ENCODE measurements at places on chromosomes 11 and 22.

GRCh38 chr11:61332281-61332796 lies 566 bp downstream of the DDB1 start:
- DNase-seq, result no peak

DNA sequence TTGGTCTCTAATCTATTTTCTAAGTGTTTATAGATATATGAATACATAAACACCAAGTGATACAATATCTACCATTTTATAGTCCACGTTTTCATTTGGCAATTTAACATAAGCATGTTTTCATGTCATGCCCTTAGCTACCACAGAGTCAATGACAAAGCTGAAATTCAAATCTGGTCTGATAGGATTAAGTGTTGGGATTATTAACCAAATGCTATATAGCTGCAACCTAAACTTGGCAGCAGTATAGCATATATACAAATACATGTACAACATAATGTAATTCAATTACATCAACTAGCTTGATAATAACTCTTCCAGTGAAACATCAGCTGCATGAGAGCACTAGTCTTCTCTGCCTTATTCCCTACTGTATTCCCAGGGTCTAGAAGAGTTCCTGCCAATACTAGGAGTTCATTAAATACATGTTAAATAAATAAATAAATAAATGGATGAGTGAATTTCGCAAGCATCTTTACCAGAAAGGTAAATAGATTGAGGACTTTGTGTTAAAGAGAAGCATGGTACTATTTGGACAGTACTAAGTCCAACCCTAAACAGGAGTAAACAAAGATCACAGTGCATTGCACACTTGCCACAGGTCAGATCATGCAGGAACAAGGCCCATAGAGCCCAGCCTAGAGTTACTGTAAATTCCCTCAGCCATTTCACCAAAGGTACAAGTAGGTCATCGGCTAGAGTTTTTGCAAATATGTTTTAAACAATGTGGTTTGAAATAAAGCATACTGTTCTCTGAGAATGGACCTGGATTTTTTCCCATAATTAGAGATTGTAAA lies 12.8 kb downstream of the SAA4 start:
- no peak for DNase-seq

DNA sequence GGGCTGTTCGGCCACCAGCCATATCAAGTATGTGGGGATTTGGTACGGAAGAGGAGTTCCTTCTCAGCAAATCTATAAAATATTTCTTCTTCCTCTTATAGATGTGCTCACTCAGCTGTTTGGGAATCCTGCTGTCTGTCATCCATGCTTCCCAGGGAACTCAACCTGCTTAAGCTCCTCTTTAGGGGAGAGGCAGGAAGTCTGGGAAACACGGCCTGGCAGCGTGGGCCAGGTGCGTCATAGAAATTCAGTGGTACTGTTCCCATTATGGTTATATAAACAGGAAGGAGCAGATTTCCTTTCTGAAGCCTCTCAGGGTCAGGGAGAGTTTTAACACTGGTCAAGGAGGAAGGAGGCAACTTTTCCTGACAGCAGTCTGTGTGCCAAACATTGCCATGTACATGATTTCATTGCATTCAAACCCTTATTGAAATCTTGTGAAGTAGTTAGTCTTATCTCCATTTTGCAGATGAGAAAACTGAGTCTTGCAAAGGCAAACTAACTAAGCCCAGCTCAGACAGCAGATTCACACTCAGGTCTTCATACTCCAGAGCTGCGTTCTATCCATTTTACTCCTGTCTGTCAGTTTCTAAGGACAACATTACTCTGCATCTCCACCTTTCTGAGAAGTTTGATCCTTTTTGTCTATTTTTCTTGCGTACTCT lies 35.4 kb upstream of the AMOTL1 start:
- no peak for DNase-seq

GRCh38 chr11:1729692-1730011 lies 20.7 kb downstream of the IFITM10 start:
- DNase-seq, result no peak

DNA sequence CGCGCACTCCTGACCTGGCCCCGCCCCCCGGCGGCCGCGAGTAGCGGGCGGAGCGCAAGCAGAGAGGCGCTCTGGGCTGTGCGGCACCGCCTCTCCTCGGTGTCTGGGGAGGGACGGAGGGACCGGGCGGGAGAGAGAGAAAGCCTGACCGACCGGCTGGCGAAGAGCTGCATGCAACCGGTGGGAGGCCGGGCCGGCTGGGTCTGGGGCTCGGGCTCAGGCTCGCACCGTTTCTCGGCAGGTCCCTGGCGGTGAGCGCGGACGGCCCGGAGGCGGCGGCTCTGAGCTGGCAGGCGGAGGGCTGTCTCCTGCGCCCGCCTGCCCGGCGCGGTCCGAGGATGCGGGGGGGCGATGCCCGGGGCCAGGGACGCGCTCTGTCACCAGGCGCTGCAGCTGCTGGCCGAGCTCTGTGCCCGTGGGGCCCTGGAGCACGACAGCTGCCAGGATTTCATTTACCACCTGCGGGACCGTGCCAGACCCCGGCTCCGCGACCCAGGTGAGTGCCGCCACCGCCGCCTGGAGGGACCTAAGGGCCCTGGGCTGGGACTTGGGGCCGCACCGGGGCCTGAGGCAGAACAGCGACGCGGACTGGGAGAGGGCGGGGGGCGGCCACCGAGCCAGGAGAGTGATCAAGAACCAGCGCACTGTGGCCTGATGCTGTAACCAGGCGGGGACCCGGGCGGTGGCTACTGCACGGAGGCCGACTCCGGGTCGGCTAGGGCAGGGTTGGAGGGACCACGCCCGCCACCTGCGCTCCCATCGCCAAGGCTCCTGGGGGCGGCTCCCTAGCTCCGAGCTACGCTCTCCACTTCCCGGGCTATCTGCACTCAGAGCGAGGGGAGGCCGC lies at the start of gene SYT9:
Gene SYT9 (plus strand): TSS at position 69 of the 847 bp plus-strand sequence. CDS start 283 bp downstream, at position 352.
- DNase-seq, result peak; percentile 22

DNA sequence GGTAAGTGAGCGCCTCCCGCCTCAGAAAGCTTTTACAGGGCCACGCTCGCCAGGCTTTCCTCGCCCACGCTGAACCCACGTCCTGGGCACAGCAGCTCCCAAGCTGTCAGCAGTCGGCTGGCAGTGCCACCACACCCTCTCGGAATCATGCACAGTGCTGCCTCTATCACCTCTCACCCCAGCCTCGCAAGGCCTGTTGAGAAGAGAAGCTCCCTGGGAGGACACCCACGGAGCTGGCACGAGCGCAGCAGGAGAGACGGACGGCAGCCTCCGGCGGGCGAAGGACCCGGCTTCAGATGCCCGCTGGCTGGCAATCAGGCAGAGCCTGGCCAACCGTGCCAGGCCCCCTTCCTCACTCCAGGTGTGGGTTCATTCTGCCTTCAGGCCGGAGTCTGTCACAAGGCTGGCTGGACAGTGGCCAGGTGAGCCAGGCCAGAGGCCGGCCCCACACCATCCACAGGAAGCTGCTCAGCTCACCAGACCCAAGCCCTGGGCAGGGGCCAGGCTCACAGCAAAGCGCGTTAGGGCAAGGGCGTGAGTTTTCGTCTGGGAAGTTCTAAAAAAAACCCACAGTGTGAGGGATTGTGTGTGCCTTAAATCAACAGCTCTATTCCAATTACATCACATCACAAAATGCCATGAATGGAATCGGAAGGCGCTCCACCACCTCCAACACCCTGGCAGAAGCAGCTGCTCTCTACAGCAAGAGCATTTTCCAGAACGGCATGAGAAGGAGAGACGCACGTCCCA lies 33.2 kb downstream of the TOLLIP start:
- no peak for DNase-seq

GRCh38 chr22:29061773-29062172 lies at the start of gene C22orf31:
Gene C22orf31, minus strand, starts transcription at chr22:29061831. Its CDS starts 39 bp downstream, at chr22:29061792.
- no peak for DNase-seq

- DNase-seq, result no peak
Observed at GRCh38 chr22:41030891-41031290, 61.5 kb upstream of the EP300 start.
